BJ (cell line): ENCODE measurements at places on chromosomes 1 and 21.
A peak's percentile ranks its signal among the peaks of the same experiment; 100 is the strongest.

GRCh38 chr1:13699510-13699909 lies 478 bp upstream of the PRDM2 start:
- DNase-seq, result no peak

- no peak for DNase-seq
These were observed 465.2 kb downstream of the NPHP4 start for GRCh38 chr1:5526822-5527551.

DNA sequence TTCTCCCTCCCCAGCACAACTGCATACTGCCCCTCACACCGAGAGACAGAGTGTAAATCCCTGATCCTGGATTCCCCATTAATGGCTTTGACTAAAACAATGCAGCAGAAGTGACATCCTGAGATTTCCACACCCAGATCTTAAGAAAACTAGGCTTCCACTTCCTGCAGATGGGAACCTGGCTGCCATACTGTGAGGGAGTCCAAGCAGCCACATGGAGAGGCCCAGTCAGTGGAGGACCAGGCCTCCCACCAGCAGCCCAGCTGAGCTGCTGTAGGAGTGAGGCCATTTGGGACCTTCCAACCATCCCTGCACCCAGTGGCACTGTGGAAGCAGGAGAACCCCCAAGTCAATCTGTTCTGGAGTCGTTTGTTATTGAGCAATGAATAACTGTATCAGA lies 120.6 kb downstream of the CRYAA start:
- DNase-seq, result no peak

DNA sequence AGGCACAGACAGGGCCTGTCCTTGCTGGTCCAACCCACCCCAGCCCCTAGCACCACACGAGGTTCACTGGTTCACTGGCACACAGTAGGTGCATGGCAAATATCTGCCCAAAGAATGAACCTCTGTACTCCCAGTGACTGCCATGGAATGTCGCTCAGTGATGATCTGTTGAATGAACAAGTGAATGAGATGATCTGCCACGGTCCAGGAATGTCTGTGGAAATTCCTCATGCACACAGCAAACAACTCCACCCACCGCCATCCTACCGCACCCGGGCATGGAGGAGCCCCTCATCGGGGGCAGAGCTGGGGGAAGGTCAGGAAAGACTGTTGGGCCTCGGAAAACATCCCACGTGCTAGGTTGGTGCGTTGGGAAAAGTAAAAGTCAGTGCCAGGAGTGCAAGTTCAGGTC lies 1.7 kb downstream of the HSPG2 start:
- no peak for DNase-seq

GRCh38 chr1:31723828-31724359 lies 20.1 kb upstream of the COL16A1 start:
- DNase-seq, result no peak

GRCh38 chr1:218702775-218703174 lies 357.6 kb downstream of the TGFB2 start:
- no peak for DNase-seq

DNA sequence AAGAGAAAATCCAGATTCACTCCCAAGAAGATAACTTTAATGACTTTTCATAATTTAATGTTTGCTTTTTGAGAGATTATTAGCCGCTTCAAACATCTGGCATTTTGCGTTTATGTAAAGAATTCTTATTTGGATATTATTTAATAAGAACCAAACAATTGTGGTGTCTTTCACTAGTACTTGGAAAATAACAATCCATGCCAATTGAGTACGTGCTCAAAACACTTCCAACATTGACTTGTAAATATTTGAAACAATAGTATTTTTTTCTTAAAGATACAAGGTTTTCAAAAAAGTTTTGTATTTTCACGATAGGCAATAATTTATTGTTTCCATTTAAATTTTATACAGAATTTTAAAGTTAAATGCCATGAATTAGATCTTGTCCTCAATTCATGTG lies 498.7 kb downstream of the AMY1C start:
- no peak for DNase-seq

DNA sequence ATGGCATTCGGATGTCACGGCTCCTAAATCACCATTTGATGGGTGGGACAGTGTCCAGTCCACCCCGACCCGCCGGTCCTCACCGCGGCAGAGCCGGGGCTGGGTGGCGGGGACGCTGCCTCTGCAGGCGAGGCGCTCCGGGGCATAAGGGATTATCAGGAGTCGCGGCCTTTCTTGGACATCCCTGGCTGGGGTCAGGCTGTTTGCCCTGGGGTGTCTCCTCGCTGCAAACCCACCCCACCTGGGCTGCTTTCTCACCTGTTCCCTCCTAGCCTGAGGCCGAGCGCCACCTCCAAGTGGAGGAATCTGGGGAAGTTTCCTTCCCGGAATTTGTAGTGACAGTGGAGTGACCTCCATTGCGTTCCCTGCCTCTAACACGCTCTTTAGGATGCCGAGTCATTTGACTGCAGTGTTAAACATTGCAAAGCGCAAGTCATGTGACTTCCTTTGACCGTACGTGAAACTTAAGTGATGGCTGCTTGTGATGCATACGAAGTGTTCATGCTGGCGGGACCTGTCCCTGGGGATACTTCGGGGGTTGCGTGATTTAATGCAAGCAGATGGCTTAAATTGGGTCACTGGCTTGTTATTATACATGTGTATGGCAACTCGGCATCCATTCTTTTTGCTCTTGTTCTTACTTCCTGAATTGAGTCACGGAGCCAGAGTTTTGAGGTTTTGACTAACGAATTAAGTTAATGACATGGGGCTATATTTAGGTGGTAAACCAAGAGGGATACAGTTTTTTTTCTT lies 536 bp downstream of the LGALS8 start:
- peak; percentile 17 for DNase-seq

GRCh38 chr1:164660412-164660772 lies 101.4 kb downstream of the PBX1 start:
- DNase-seq, result peak; percentile 8

DNA sequence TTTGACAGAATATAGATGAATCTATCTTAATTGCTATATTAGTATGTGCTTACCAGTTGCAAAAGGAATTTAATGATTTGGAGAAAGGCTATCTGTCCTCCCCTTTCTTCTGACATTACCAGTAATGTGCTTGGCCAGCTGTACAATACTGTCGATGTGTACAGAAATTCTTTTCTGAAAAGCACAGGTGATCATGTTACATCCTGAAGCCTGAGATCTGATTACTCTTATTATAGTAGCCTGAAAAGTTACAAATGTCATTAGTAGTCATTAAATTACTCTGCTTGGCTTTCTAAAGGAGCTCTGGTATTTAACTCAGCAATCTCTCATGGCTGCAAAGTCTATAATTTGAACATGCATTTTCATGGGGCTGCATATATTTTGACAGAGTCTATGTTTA lies 209.8 kb downstream of the PTPRC start:
- no peak for DNase-seq

DNA sequence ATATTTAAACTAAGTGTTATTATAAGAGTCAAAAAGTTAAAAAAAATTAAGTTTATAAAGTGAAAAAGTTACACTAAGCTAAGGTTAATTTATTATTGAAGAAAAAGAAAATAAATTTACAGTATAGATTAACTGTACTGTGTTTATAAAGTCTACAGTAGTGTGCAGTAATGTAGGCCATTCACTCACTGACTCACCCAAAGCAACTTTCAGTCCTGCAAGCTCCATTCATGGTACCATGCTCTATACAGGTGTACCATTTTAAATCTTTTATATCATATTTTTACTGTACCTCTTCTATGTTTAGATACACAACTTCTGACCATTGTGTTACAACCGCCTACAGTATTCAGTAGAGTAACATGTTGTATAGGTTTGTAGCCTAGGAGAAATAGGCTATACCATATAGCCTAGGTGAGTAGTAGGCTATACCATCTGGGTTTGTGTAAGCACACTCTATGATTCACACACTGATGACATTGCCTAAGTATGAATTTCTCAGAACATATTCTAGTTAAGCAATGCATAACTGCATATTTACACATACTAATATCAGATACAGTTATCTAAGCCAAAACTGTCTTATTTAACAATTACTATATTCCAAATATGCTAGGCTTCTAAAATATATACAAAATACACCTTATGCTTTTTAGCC lies 80.6 kb upstream of the GFI1 start:
- no peak for DNase-seq

DNA sequence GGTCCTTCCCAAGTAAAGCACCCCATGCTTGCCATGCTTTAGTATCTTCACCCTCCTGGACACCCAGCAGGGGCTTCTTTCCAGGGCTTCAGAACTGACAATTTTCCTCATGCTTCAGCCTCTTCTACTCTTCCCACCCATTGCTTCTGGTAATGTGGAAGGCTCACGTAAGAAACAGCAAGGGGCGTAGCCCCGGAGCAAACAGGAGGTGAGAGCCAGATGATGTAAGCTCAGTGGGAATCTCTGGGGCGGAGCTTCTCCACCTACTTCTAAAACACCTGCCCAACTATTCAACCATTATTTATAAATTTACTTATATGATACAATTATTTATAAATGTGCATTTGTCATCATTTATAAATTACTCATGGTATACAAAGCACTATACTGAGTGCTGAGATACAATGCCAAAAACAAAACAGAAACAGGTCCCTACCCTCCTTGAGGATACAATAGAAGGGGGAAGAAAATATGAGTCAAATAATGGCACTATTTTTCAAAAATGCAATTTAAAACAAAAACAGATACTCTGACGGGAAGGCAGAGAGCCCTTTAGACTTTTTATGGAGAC lies 140.1 kb upstream of the CAMK1G start:
- no peak for DNase-seq

DNA sequence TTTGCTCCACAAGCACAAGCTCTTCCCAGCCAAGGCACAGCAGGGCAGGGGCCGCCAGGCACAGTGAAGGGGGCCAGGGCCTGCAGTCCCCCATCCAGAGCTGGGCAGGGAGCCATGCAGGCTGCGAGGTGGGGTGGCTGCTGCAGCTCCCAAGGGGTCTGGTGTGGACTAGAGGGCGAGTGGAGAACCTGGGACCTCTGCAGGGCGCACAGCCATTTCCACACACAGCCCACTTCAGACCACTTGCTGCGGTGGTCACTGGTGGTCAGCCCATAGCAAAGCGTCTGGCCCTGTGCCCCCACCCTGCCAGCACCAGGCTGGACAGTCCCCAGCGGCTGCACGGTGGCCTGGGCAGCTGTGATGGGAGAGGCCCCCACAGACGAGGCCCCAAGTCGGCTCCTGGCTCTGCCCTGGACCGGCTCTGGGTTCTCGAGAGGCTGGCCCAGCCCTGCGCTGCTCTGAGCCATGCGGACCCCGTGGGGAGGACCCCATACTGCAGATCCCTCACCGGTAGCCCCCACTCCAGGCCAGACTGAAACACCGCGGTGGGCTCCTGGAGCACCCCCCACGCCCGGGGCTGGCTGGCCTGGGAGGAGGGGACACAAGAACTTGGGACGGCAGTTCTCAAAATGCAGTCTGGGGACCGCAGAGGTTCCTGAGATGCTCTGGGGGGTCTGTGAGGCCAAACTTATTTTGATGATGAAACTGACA lies 47.1 kb upstream of the COL6A2 start:
- no peak for DNase-seq

DNA sequence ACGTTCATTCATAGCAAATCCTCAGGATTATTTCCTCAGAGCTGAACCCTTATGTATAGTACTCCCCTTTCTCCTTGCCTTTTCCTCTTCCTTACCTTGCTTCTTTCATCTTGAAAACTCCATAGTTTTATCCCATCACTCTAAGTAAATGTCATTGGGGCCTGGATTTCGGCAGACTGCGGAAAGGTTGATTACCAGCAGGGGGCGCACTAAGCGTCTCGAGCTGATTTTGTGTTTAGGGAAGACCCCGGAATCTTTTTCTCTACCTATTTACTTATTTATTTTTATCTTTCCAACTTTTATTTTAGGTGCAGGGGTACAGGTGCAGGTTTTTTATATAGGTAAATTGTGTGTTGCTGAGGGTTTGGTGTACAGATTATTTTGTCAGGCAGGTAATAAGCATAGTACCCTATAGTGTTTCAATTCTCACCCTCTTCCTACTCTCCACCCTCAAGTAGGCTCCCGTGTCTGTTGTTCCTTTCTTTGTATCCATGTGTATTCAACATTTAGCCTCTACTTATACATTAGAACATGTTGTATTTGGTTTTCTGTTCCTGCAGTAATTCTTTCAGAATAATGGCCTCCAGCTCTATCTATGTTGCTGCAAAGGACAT lies 11.4 kb upstream of the MTARC1 start:
- DNase-seq, result no peak

- no peak for DNase-seq
These were observed 26.8 kb downstream of the PALMD start for GRCh38 chr1:99672530-99673213.

GRCh38 chr1:58869638-58870297 lies 85.9 kb upstream of the JUN start:
- DNase-seq, result no peak

DNA sequence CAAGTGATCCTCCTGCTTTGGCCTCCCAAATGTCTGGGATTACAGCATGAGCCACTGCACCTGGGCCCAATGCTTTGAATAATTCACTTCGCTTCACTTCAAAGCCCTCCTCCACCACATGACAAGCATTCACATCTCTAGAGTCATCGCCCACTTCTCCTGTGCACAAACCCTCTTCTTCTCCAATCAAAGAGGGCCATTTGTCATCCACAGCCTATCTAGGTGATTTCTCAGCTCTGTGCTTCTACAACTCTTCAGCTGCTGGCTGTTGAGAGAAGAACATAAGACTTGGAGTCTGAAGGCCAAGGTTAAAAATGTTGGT lies 20.1 kb upstream of the PSMB2 start:
- no peak for DNase-seq

DNA sequence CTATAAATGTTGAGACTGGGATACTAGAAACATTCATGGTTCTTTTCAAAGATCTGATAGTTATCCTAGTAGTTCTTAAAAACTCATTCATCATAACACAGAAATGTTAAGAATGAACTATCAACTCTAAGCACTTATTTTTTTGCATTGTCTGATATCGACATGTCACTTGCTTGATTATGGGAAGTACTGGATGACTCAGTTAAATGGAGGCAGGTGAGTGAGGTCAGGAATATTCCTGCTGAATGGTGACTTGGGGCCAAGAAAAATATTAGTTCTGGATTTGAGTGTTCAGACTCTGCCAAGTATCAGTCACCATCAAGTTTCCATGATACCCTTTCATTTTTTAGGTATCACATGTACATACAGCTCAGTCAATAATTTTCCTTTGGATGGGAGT lies 63.6 kb downstream of the NEK7 start:
- peak; percentile 26 for DNase-seq

GRCh38 chr1:228850141-228851100 lies 115.1 kb downstream of the RHOU start:
- no peak for DNase-seq

- no peak for DNase-seq
These were observed 53.6 kb upstream of the RUNX1 start for GRCh38 chr21:35102488-35103371.

DNA sequence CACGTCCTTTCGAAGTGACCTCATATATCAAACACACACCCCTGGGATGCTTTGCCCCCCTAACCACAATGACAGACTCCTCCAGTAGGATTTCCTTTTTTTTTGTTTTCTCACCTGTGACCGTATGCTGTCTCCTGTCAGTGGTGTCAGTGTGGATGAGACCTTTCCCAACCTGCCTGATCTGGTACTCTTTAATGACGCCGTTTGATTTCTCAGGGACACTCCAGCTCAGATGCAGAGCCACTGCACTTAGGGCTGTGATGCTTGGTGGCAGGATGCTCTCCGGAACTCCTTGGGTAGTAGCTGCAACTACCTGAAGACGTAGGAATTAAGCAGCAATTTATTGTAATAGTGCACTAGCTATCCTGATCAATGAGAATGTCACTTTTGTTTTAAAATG lies 212.6 kb downstream of the KCTD3 start:
- no peak for DNase-seq
